ENCODE measurements at places on chromosomes 4 and X.

DNA sequence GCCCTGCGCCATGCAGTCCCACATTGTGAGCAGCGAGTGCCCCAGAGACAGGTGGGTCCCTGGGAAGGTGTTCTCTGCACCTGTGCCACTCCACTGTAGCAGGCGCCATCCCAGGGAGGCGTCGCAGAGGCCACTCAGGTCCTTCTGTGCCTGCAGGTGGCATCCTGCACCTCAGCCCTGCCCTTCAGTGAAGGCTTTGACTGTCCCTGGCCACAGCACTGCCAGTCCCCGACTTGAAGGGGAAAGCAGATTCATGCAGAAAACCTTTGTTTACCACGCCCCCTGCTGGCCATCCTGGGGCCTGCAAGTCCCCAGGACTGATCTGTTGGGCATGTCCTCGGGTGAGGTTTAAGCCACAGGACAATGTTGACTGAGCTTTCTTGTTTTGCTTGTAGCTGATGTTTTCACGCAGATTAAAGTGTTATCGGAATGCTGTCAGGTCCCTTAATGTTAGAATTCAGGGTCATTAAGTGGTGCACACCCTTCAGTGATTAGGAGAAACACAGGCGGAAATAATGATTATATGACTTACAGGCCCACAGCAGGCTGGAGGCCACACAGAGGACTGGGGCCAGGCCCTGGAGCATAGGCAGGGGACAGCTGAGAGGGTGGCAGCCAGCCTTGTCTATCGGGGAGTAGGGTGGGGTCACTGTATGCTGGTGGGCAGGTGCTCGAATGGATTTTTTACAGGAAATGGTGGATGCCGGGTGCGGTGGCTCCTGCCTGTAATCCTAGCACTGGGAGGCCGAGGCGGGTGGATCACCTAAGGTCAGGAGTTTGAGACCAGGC is 5.0 kb downstream of the TACC3 start:
- DNase-seq = no peak

DNA sequence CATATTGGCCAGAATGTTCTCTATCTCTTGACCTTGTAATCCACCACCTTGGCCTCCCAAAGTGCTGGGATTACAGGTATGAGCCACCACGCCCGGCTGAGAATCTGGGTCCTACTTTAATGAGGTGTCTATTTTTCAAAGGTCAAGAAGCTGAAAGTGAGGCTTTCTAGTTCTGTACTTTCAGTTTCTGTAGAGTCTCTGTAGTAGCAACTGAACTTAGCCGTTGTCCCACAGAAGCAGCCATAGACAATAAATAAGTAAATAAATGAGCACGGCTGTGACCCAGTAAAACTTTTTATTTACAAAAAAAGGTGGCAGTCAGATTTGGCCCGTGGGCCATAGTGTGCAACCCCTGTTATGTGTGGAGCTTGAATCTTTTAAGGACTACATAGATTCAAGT is 92.0 kb downstream of the FNIP2 start:
- no peak for DNase-seq

DNA sequence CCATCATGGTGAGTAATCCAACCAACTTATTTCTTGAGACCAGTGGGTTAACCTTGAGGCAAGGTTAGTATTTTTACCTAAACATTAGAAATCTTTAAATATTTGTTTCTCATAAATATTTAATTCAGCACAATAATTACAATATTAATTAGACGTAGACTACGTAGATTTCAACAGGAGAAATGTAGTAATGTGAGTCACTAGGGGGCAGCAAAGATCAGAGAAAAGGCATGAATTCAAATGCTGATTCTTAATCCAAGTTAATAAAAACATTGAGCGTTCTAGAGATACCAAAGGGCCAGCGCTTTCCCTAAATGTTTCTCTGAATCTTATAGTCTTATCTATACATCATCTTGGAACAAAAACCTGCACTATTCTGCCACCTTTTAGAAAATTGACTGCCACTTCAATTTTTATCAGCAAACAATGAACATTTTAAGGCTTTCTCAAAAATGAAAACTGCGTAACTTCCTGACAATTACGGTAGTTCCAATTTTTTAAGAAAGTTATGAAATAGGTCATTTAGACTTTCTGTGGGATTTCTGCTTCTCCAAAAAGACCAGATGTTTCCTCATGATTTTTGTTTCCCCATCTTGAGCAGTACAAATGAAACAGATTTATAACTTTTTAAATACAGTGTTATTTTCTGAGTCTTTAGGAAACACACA is 180.7 kb downstream of the GASK1B start:
- DNase-seq = no peak

DNA sequence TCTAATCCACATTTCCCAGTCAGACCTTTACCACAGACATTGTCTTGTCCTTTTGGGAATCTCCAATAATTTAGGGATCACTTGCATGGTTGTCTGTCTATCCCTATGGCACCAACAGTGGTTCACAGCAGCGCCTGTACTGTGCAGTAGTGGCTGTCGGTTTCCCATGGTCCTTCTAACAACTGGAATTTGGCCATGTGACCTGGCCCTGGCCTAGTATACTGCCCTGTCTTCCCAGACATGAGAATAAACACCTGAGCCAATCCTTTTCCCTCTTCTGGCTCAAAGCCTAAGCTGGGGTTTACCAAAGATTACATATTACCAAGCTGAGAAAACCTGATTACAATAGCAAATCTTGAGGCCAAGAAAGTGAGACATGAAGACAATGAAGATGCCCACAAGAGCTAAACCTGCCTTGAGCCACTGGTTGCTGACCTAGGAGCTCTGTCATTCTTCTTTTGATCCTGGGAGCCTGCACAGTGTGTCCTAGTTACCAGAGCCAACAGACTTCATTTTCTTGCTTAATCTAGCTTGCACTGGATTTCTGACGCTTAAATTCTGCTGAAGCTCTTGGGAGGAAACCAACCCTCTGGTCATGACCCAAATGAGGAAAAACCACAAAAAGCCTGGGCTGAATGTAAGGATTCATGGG is 92.1 kb downstream of the SCD5 start:
- DNase-seq = no peak

DNA sequence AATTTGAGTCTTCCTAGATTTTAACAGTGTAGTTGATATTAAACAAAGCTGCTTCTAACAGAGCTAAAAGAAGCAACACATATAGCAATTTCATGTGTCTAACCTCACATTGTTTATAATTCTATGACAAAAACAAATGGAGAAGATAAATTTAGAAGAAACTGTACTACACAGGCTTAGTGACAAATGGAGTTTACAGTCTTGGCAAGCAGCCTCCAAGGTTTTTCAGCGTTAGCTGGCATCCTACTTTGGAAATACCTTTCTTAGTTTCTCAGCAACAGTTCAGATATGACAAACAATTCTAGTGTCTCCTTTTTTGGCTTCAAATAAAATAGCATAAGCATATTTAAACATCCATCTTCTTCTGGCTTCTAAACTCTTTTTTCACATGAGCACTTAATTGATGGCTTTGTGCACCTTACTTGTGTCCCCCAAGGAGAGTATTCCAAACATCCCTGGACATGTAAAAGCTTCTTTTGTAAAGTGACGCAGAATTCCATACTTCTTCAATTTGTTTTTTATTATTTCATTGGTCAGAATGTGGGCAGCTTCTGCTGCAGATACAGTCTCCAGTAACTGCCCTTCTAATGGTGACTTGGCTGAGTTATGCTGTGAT is 249.8 kb downstream of the ANTXR2 start:
- no peak for DNase-seq

- DNase-seq = no peak
Measured at GRCh38 chr4:42078184-42078801, 74.2 kb downstream of the BEND4 start.

DNA sequence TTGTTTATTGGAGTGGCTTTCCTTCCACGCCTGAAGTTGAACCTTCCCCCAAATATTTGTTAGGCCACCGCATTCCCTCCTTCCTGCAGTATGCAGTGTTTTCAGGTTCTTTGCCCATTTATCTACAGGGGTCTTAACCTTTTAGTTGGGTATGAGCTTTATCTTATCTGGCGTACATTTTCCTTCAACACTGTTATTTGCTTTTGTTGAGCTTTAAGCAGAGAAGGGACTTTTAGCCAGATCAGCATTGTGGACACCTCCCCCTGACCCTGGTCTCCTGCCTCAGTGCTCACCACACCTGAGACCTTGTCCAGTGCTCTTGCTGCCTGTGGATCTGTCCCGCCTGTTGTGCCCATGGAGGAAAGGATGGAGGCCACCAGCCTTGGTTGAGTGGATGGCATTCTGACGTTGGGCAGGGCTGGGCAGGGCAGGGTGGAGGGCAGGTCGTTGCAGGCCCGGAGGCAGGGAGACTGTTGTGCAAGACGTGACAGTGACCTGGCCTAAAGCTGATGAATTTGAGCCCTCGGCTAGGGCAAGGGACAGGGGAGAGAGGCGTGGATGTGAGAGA is 998 bp upstream of the DUSP9 start:
- no peak for DNase-seq

DNA sequence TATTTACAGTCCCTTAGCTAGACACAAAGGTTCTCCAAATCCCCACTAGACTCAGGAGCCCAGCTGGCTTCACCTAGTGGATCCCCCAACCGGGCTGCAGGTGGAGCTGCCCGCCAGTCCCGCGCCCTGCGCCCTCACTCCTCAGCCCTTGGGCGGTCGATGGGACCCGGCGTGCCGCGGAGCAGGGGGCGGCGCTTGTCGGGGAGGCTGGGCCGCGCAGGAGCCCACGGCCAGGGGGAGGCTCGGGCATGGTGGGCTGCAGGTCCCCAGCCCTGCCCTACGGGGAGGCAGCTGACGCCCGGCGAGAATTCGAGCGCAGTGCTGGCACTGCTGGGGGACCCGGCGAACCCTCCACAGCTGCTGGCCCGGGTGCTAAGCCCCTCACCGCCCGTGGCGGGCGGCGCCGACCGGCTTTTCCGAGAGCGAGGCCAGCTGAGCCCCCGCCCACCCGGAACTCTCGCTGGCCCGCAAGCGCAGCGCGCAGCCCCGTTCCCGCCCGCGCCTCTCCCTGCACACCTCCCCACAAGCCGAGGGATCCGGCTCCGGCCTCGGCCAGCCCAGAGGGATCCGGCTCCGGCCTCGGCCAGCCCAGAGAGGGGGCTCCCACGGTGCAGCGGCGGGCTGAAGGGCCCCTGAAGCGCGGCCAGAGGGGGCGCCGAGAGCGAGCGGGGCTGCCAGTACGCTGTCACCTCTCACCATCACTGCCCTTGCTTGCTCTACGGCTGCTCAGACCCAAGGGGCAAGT is 39.4 kb downstream of the WFS1 start:
- DNase-seq = no peak

- DNase-seq = no peak
Measured at GRCh38 chr4:57168982-57169381, 58.8 kb upstream of the IGFBP7 start.

DNA sequence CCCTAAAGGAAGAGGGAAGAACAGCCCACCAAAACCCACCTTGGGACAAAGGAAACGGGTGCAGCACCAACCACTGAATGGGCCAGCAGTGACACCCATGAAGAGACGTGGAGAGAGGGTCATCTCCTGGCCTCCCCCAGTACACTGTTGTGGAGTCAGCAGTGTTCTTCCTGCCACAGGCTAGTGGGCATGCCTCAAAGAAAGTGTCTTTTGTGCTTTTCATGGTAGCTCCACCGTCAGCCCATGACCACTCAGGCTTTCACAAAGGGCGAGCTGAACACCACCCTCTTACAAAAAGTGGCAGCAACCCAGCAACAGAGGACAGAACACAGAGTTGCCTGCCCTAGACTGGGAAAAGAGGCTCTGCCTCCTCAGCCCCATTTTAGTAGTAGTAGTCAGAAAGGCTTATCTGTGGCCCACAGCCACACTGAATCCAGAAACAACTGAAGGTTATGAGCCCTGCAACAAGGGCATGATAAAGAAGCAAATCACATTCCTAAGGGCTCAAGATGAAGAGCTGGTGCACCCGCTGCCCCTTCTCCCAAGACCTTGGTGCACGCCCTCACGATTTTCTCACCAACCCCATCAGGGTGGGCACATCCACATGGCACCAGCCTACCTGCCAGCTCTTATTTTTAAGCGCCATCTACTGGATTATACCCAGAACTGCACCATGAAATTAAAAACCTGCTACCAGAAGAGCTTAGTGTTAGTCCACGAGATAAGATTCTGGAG is 53.1 kb downstream of the RAB28 start:
- no peak for DNase-seq

All from cortex of kidney (tissue), 1 donor.